ENCODE measurements at places on chromosomes 12 and 14. TPM values are rescaled to one million over a fixed set of nuclear protein-coding genes. Genes with fewer than 3 reads are reported as not detected.

The DNAJC22 gene
- total RNA-seq: 0.30 TPM

The MEG3 gene
- total RNA-seq: 14.9 TPM

The TDRD9 gene
- 2.8 TPM for total RNA-seq

The PPP1R1A gene
- total RNA-seq: 49.8 TPM

DNA sequence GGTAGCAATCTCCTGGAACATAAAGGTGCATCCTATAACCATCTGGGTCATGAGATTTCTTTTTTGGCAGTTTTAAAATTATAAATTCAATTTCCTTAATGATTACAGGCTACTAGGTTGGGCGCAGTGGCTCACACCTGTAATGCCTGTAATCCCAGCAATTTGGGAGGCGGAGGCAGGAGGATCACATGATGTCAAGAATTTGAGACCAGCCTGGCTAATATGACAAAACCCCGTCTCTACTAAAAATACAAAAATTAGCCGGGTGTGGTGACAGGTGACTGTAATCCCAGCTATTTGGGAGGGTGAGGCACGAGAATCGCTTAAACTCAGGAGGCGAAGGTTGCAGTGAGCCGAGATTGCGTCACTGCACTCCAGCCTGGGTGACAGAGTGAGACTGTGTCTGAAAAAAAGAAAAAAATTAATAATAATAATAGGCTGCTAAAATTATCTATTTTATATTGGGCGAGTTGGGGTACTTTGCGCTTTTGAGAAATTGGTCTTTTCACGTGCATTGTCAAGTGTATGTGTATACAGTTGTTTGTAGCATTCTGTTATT, 17.2 kb upstream of the ARF6 start:
- H3K4me1 ChIP-seq: no peaks in the 10 kb centered on the region
- no peaks in the 10 kb centered on the region for H3K36me3 ChIP-seq
- no peak overlapping the region for H3K4me3 ChIP-seq

The CREBL2 gene
- 15.8 TPM for total RNA-seq

The LRRK2 gene
- 4.4 TPM for total RNA-seq

DNA sequence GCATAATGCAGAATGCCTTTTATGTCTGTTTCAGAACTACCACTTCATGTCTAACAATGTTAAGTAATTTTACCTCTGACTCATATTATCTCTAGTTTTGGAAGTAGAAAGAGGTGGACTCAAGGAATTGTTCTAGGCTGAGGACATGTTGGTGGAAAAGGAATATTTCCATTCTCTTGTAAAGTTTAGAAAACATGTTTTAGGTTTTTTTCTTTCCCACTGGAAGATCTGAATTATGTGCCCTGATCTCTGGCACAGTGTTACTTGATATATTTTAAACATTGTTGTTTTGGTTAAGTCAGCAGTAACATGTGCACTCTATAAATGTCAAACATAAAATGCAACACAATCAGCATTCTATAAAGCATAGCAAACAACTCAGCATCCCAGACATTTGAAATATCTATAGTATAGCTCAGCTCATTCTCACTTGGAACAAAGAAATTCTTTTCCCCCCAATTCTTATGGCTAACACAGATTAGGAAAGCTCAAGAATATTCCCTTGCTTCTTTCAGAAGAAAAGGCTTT, 202.3 kb downstream of the STXBP6 start:
- no peak overlapping the region for H3K27ac ChIP-seq
- H3K4me1 ChIP-seq: peaks cover 12% of the 10 kb centered on the region
- H3K27me3 ChIP-seq: no peaks in the 10 kb centered on the region

DNA sequence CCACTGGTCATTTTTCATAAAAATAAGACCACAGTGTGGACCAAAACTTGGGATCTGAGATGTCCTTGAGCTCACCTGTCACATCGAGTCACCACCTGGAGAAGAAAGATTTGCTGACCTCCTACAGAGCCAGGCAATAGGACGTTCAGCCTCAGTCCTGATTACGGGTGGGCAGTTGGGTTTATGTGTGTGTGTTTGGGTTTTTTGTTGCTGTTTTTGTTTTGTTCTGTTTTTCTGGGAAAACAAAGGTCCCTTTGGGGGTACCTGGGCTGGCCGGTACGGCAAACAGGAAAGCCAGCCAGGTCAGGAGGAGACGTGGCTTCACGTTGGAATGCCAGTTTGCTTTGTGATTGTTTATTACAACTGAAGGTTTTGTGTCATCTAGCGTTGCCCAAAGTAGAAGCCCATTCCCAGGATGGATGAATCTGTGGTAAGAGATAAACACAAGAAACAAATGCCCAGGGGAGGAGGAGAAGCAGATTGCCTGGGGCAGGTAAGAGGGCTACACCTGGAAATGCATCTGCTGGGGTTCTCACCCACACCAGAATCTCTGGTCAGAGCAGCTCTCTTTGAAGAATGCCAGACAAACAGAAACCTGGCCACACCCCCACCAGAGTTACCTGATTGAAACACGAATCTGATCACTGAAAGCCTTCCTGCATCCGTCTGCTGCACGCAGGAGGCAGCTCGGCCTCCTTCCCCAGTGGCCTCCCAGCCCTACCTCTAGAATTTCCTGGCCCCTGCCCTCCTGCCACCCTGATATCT, 100.1 kb upstream of the DIO3 start:
- peaks cover 8% of the 10 kb centered on the region for H3K4me1 ChIP-seq
- H3K36me3 ChIP-seq: no peaks in the 10 kb centered on the region
- H3K27ac ChIP-seq: no peak overlapping the region

- H3K36me3 ChIP-seq: peaks cover 7% of the 10 kb centered on the region
- no peaks in the 10 kb centered on the region for H3K4me1 ChIP-seq
- DNase-seq: no peak
- no peaks in the 10 kb centered on the region for H3K27me3 ChIP-seq
- no peak overlapping the region for H3K27ac ChIP-seq
- H3K4me3 ChIP-seq: no peak overlapping the region
Observed at GRCh38 chr12:27733791-27734190, 23.2 kb downstream of the MRPS35 start.

The HRK gene
- total RNA-seq: 2.9 TPM

The KRT74 gene
- total RNA-seq: not detected

The SVOP gene
- 0.17 TPM for total RNA-seq

DNA sequence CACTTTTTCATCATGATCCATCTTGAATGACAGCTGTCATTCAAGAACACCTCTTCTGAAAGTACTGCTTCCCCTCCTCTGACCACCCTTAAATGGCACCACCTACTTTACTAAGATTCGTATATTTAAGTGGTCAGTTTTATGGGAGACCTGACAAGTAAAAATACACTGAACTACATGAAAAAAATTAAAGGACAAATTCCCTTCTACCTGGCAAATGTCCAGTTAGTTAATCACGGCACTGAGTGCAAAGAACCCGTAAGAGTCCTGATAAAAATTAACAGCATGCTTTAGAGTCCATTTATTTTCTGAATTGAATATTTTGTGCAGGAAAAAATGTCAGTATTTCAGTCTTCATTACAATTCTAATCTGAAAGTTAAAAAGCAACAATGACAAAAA, 48.7 kb downstream of the SETD3 start:
- no peak overlapping the region for H3K27ac ChIP-seq
- H3K27me3 ChIP-seq: no peaks in the 10 kb centered on the region
- H3K36me3 ChIP-seq: peaks cover 18% of the 10 kb centered on the region
- no peak overlapping the region for H3K4me3 ChIP-seq
- DNase-seq: no peak
